ENCODE measurements at places on chromosomes 11 and 22.

DNA sequence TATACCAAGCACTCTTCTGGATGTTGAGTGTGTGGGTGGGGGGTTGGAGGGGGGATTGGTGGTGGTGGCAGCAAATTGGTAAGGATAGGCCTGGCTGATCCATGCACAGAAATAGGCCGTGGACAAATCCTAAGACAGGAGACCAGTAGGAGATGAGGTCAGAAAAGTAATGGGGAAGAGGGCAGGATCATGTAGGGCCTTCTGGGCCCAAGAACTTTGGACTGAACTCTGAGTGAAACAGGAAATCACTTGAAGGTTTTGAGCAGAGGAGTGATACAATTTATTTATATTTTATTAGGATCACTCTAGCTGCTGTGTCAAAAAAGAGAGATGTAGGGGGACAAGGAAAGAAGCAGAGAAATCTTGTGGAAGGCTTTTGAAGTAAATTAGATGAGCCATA, 28.7 kb downstream of the TSG101 start:
- no peak for DNase-seq

DNA sequence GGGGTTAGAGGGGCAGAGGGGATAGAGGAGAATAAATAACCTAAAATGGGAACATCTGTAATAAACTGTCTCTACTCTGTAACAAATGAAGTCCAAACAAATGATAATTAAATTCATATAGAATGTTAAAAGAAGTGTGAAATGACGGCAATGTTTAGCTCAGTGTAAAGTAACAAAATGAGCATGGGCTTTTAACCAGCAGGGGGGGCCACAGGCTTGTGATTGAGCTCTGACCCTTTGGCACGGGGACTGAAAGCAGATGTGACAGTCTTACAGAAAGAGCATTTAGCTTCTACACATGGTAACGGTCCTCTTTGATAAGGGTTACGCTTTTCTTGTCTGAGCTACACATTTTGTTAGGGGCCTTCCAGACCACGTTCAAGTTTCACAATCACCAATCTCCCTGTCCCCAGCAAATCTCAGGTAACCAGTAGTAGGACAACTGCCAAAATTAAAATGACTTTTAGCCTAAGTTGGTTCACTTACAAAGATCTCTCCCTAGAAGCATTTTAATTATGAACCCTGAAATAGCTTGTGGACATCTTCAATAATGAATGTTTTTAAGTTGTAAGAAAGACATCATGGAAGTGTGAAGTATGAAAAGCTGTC, 262.5 kb downstream of the DCDC1 start:
- no peak for DNase-seq

GRCh38 chr11:130278151-130278550, 36.6 kb downstream of the ZBTB44 start:
- no peak for DNase-seq

DNA sequence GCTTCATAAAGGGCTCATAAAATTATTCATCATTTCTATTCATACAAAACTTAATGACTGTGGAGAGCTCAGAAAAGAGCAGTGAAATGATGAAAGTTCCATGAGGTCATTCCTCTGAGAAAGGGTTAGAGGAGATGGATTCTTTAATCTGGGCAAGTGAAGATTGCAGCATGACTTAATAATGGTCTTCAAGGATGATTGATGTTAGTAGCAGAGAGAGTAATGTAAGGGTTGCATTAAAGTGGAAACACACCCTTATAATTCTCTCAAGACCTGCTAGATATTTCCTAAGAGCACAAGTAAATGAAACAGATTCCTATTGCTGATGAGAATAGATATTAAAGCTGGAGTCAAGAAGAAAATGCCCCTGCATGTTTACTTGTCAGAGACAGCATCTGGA, 711.6 kb upstream of the ANO5 start:
- no peak for DNase-seq

DNA sequence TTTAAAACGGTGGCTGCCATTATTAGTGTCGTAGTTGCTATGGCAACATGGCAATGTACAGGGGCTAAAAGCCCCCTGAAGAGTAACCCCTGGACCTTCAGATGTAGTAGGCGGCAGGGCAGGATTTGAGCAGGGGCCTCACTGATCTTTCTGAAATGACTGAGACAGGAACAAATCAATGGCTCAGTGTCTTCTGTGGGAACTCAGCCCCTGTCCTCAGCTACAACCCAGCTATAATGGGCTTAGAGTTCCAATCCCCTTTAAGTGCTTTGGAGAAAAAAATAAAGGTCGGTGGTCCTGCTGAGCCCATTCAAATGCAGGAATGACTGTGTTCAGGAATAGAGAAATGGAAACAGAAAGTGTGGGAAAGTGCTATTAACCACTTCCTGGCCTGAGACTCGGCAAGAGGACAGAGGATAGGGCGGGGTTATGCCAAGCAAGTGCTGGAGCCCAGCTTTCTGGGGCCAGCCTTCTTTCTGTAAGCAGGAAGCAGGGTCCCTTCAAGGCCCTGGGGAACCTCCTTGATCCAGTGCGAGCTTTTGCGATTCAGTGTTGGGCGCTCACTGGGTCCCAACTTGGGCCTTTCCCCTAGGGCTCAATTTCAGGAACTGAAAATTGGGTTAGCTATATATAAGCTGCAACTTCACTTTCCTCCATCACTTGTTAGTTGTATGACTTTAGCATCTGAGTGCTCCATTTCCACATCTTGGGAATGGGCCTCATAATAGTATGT, 6.1 kb upstream of the CD82 start:
- no peak for DNase-seq

- no peak for DNase-seq
Observed at GRCh38 chr11:134784568-134784967, 372.5 kb upstream of the B3GAT1 start.

DNA sequence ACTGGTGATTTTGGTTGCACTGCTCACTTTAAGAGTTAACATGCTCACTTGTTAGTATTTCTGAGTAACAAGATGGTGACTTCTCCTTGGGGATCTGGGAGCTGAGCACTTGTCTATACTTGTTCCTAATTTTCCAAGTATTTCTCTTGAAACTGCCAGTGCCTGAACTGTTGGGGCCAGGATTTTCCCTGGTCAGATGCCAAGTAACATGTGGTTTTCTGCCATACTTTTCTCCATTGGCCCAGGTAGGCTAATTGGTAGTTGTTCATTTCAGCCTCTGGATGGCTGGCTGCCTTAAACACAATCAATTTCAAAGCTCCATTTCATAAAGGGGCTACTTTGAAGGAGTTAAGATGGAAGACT, 35.0 kb downstream of the RNF141 start:
- DNase-seq = no peak

GRCh38 chr11:16749666-16750065, 11.2 kb downstream of the C11orf58 start:
- DNase-seq = no peak

- no peak for DNase-seq
Observed at GRCh38 chr22:28500006-28500405, 179.6 kb downstream of the TTC28 start.

- DNase-seq = no peak
Observed at GRCh38 chr11:118552341-118552740, 13.4 kb downstream of the IFT46 start.

- DNase-seq = no peak
Observed at GRCh38 chr11:93993747-93994146, 27.4 kb upstream of the HEPHL1 start.

GRCh38 chr11:9535189-9535781, 38.2 kb upstream of the WEE1 start:
- no peak for DNase-seq

DNA sequence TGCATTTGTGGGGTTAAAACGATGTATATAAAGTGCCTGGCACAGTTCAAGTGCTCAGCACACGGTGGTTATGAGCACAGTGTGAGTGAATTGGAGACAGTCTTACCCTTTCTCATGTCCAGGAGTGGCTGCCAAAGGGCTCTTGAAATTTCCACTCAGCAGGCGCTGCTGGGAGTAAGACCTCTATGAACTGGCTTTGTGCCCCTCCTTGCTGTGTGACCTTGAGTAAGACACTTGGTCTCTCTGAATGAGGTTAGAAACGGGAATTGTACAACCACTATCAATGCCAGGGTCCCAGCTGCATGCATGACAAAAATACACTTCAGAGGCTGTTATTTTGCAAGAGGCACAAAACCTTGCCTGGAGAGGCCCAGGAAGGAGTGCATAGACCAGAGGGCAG, 86.6 kb downstream of the TSPAN18 start:
- DNase-seq = no peak

DNA sequence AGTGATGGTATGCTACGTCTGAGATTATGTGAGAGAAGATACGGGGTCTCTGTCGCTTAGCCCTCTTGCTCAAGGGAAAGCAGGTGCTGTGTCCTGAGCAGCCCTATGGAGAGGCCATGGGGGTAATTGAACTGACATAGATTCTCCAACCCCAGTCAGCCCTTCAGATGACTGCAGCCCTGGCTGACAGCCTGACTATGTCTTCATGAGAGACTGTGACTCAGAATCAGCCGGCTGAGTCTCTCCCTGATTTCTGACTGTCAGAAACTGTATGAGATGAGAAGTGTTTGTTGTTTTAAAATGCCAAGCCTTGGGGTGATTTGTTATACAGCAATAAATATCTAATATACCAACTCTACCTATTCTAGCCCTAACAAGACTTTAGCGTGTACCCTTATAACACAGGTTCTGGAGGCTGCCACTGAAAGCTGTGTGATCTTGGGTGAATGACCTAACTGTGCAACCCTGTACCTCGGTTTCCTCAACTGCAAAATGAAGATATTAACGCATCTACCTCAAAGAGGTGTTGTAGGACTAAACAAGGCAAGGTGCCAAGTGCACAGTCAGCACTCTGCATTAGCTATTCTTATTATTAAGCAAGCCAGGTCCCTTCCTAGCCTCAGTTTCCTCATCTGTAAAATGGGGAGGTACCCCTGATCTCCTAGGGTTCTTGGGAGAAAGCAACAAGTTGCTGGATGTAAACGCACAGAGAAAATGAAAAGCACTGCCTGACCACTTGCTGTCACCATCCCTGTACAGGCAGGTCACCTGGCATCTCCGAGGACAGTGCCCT, 24.9 kb downstream of the SLC43A1 start:
- DNase-seq = no peak

- no peak for DNase-seq
Observed at GRCh38 chr11:94866936-94867795, 99.0 kb downstream of the AMOTL1 start.

DNA sequence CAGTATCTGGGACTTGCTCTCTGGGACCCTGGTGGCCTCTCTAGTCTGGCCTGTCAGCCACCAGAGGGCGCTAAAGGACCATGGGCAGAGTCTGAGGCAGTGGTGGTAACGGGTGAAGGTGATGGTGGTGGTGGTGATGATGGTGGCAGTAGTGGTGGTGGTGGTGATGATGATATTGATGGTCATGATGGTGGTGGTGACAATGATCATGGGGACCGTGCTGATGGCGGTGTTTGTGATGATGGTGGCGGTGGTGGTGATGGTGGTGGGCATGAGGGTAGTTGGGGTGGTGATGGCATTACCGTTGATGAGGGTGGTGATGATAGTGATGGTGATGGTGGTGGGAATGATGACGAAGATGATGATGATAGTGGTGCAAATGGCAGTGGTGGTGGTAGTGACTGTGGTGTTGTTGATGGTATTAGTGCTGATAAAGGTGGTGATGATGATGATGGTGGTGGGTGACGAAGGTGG, 16.0 kb downstream of the TRPM5 start:
- DNase-seq = peak; percentile 6

DNA sequence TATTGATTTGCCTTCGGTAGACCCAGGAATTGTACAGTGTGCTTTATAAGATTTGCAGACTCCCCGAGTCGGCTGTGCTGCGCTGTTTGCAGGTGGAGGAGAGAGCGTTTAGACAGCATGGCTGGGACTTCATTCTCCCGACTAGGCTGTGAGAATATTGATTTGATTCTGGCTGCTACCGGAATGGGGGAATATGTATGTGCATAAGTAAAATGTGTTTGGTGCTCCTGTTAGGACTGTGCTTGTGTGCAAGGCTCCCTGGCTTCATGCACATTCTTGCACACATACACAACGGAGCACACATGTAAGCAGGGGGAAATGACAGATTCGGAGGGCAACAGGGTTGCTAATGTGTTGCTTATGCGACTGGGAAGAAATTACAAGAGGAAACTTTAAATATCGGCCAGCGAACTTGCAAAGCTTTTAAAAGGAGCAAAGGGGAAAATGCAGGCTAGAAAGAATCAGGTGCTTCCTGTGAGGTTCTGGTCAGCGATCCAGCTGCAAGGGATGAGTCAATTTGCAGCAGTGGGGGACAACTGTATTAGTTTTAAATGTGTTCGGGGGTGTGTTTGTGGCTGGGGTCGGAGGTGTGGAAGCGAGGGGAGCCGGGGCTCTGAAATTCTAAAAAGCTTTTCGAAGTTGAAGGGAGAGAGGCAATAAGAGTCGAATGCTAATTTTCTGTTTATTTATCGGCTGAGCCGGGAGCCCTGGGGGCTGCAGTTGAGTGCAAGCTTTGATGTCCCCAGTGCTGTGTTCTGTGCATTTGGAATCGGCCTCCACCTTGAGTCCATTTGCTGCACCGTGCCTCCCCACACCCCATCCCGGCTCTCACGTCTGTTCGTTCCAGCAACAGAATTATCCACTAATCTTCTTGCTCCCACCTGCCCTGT, 731 bp downstream of the NTM start:
- DNase-seq = no peak

- no peak for DNase-seq
Observed at GRCh38 chr22:26489447-26490036, 5.9 kb downstream of the SRRD start.

DNA sequence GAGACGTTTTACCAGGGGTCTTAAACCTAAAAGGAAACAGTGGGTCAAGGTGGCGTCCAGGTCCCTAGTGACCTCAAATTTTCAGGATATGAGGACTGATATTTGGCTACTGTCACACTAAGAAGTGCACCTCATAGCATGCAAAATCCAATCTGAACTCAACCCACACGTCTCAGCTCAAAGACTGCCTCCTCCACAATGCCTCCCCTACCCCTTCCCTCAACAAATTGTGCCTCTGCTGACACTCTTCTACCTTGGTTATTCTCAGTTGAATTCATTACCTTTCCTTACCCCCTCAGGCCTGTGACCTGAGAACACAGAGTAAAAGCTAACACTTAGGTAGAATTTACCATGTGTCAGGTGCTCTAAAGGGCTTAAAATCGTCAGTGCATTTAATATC, 12.4 kb upstream of the LIPT2 start:
- DNase-seq = no peak

DNA sequence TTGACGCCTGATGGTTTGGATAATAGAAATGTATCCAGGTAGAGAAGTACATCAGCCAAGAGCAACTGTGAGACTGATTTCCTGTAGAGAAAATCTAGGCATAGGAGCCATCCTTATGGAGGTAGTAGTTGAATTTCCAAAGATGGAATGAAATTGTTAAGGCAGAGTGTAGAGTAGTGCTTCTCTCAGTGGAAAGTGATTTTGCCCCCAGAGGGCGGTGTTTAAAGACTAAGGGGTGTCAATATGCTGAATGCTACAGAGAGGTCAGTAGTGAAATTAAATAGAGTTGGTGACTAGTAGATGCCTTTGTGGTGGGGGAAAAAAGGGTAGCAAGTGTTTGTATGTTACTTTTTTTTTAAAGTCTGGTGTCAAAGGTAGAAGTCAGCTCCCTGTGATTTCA, 54.5 kb downstream of the TRIM44 start:
- DNase-seq = no peak

DNA sequence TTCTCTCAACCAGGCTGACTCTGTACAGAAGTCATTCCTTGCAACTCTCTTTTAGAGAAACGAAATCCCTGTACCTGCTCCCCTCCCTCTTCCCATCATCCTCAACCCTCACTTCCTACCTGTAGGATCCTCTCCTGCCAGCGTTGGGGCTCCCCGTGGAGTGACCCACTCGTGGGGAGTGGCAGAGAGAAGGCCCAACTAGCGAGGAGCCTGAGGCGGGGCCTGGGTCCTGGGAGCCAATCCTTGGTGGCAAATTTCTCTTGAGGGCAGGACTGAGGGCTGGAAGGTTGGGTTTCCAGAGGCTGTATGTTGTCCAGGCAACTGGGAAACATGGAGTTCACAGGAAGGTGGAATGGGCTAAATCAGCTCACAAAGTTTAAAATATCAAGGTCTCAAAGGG, 10.4 kb downstream of the NHERF4 start:
- no peak for DNase-seq

Data from fibroblast of skin of left quadriceps (primary cell).